ENCODE measurements at places on chromosomes 16 and 17.

GRCh38 chr16:75482434-75483205 is 12.6 kb downstream of the CHST6 start:
- DNase-seq: no peak

DNA sequence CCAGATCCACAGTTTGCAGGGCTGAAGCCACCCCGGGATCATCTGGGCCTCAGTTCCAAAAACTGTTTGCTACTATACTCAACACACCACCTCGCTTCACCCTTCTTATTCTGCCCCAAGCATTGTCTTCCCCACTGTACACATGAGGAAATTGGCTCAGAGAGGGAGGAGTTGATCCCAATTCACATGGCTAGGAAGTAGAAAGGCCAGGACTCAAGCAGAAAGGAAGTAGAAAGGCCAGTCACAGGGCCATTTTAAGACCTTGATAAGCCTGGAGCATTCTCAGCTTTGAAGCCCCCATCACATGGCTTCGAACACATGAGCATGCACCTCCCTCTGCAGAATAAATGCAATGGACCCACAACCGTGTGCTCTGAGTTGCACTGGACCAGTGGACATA is 7.7 kb upstream of the PRSS22 start:
- DNase-seq: no peak

GRCh38 chr16:886084-886543 is 84.7 kb downstream of the LMF1 start:
- DNase-seq: no peak

DNA sequence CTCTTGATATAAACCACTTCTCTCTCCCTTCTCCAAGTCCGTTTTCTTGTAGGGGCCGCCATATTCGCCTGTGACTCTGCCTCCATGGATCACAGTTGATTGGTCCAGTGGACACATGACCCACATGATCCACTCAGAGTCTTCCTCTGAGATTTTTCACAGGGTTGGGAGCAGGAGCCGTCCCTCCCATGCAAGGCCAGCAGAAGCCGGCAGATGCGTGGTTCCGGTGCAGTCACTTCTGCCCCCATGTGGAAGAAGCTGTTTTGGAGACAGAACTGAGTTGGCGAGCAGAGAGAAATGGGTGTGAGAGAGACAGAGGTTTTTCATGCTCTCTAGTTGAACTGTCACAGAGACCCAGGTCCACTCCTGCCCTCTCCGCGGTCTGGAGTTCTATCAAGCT is 83.3 kb downstream of the C16orf95 start:
- DNase-seq: no peak

DNA sequence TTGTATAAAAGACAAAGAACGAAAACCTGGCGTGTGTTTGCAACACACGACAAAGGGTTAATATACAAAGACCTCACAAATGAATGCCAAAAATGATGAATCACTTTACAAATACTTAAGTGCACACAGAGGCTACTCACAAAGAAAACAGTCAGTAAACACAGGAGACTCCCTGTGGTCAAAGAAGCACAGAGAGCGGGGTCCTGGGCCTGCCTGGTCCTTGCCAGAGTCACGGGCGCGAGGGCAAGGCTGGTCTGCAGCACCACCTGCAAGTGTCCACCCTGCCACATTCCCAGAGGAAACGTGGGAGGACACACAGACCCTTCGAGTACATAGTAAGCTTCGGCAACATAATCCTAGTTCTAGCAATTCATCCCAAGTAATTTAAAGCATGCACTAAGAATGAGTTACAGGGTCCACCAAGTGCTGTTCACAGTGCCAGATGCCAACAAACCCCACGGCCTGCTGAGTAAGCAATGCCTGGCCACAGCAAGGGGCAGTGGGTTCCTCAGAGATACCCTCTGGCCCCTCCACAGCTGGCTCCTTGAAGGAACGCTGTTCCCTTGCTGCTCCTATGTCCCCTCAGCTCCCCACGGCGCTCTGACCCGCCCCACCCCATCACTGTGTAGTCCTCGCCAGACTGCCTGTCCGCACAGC is 24.6 kb upstream of the FAAP100 start:
- DNase-seq: no peak

GRCh38 chr17:76497979-76498875 is 3.0 kb downstream of the RHBDF2 start:
- DNase-seq: peak; percentile 84

DNA sequence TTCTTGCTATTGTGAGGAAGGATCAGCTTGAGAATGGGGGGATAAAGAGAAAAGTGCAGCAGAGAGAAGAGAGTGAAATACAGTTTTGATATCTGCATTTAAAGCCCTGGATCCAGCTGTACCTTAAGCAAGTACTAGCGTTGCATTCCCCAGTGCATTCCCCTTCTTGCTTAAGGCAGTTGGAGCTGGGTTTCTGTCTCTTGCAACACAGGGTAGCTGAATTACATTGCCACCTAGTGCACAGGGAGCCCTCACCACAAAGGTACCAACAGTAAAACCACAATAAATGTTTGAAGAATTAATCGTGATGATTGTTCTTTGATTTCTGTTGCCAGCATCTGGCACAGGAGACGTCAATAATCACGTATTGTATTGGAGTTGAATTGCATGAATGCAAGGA is 588.7 kb downstream of the RBFOX1 start:
- DNase-seq: no peak

DNA sequence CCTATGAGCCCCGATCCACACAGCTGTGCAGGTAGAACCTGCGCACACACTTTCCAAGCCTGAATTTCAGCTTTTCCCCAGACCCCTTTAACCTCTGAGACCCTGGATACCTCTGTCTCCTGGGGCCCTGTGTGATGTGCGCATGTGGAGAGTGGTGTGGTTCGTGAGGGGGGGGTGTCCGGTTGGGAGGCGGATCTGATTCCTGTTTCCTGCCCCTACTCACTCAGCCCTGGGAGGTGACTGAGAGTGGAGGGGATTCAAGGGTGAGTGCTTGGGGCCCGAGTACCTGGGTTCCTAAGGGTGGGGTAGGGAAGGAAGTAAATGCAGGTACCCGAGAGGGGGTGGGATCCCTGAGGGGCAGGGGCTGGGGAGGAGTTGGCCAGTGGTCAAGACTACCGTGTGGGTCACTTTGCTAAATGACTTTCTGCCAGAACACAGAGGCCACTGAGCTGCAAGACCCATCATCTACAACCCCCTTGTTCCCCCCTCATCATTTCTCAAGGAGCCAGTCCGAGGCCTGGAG is 621 bp downstream of the ARHGEF15 start:
- no peak for DNase-seq

- no peak for DNase-seq
Observed at GRCh38 chr17:76027159-76027839, at the start of gene EVPL. EVPL (minus strand) TSS chr17:76027306; CDS start chr17:76027198, 108 bp downstream.

GRCh38 chr16:30774367-30775130 is 12.4 kb downstream of the RNF40 start:
- no peak for DNase-seq

- no peak for DNase-seq
Observed at GRCh38 chr17:58516644-58517377, 2.4 kb upstream of the MTMR4 start.

DNA sequence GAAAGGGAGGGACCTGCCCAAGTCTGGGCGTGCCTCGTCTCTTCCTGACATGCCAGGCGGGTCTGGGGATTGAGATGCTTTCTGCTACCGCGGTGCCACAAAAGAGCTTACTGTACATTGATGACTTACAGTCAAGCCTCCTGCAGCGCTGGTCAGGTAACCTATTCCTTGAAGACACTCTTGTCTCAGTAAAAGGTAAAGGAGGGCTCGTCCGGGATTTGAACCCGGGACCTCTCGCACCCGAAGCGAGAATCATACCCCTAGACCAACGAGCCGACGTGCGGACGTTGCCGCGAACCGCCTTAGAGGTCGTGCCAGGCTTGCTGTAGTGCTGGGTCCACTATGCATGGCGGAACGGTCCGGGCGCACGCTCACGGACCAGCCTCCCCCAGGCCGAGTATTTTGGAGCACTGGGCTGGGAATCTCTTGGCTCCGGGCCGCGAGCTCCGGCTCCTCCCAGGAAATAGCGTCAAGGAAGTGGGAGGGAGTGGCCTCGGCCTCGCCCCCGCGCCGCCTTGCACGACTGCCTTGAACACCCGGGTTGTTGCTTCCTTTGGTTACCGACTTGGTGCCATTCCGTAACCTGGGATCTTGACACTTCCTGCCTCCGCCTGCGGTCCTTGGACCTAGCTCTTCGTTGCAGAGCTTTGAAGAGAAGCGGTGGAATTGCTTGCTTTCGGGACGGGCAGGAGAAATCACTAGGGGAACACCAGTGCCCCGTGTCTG is 12.4 kb upstream of the AURKB start:
- peak; percentile 96 for DNase-seq

- no peak for DNase-seq
Observed at GRCh38 chr16:77794586-77794985, 6.2 kb downstream of the VAT1L start.

DNA sequence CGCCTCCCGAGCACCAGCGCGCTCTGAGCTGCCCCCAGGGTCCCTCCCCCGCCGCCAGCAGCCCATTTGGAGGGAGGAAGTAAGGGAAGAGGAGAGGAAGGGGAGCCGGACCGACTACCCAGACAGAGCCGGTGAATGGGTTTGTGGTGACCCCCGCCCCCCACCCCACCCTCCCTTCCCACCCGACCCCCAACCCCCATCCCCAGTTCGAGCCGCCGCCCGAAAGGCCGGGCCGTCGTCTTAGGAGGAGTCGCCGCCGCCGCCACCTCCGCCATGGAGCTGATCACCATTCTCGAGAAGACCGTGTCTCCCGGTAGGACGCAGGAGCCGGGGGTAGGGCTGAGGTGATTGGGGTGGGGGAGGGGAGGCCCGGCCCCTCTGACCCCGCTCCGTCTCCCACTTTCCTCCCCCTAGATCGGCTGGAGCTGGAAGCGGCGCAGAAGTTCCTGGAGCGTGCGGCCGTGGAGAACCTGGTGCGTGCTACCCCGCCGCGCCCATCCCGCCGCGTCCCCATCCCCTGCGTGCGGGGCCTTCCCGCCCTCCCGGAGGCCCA is 329 bp downstream of the KPNB1 start:
- DNase-seq: no peak

DNA sequence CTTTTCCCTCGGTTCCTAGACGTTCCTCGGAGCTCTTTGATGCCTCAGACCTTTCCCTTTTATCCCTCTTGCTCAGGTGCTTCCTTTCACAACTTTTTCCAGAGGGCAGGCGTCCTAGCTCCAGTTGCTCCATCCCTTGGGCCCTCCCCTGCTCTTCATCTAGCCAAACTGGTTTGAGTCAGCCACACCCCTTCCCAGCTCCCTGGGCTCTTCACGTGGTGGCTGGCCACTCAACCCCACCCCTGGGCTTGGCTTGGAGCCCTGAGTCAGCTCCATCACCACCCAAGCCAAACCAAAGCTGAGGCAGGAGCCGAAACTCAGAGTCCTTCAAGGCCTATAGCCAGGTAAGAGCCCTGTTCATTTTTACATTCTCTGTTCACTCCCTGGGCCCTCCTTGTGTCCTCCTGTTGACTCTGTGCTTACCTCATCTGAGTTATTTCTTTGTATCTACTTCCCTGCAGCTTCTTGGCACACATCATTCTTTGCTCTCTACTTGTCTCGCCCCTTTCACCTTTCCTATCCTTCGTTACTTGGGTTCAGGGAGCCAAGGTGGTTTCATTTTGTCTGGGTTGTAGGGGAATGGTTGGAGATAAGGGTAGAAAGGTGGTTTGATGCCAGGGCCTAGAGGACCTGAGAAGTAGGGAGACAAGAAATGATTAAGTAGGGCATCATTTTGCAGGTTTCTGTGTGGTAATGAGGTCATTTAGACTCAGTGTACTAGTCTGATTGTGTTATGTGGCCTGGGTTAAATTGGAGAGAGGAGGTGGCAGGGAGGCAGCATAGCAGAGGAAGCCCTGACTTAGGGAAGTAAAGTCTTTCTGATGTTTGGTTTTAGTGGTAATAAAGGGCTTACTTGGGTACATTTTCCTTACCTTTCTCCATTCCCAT is 7.6 kb upstream of the PHKG2 start:
- no peak for DNase-seq

DNA sequence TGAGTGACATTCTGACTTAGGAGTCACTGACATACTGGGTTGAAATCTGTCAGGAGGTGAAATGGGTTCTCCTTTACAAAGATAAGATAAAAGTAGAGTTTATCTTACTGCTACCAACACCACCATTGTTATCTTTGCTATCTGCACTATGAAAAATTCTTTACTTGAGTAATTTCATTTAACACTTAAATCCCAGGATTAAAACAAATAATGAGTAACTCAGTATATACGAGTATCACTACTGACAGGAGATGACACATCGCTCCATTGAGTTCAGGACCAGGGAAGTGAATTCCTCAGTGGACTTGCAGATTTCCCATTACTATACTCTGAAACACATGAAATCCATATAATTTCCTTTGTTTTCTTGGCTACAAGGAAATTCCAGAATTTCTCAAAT is 242.1 kb upstream of the NLRP1 start:
- DNase-seq: no peak

DNA sequence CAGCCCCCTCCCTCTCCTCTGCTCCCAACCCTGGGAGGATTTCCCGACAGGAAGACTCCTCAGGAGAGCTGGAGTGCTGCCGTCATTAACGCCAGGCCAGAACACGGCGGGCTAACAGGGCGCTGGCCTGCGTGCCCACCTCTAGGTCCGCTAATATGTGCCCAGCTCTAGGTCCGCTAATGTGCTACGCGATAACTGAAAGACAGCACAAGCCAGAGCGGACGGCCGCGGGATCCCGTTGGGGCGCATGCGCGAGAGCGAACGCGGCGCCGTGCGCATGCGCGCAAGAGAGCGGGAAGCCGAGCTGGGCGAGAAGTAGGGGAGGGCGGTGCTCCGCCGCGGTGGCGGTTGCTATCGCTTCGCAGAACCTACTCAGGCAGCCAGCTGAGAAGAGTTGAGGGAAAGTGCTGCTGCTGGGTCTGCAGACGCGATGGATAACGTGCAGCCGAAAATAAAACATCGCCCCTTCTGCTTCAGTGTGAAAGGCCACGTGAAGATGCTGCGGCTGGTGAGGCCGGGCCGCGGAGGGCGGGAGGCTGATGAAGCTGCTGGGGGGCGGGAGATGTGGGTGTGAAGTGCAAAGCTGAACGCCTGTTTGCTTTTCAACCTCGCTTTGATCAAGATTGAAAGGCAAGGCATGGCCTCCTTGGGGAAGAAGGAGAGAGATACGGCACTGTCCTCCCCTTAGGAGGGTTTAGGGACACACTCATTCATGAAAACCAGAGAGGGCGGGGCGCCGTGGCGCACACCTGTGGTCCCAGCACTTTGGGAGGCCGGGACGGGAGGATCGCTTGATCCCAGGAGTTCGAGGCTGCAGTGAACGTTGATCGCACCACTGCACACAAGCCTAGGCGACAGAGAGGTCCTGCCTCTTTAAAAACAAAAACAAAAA is at the start of gene CKLF:
CKLF (plus strand) TSS at position 291 of the 892 bp plus-strand sequence; CDS start at position 431, 140 bp downstream.
- DNase-seq: peak; percentile 75

GRCh38 chr16:11611871-11612664 is 25.3 kb upstream of the LITAF start:
- DNase-seq: no peak
